ENCODE measurements at places on chromosomes 2 and 18.

GRCh38 chr2:129460299-129461198 is 518.9 kb upstream of the RAB6C start:
- DNase-seq: no peak

DNA sequence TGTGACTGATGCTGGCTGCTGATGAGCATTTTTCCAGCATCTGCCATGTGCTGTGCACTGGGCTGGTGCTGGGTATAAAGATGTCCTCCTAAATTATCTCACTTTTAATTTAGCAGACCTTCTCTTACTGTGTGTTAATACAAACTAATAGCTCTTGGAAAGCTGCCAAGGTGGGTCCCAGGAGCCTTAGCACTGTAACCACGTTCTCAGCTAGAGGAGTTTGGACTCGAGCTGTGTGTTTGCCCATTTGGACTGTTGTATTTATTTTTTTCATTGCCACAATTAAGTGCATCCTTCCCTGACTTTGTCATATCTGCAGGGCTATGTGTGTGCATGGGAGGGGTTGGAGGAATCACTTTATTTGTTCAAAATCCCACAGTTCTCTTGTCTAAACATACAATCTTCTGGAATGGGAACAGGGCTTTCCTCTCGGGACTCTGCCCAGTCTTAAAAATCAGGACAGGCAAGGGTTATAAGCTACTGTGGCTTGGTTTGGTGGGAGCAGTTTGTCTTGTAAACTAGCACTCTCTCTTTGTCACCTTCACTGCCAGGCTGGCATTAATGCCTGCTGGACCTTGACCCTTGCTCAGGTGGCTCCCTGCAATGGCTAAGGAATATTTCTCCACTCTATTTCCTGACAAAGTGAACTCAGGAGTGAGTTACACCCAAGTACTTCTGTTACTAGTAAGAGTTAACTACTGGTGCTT is 129.7 kb upstream of the MGAT5 start:
- peak; percentile 43 for DNase-seq

- no peak for DNase-seq
Observed at GRCh38 chr2:233156001-233156400, 95.5 kb upstream of the ATG16L1 start.

DNA sequence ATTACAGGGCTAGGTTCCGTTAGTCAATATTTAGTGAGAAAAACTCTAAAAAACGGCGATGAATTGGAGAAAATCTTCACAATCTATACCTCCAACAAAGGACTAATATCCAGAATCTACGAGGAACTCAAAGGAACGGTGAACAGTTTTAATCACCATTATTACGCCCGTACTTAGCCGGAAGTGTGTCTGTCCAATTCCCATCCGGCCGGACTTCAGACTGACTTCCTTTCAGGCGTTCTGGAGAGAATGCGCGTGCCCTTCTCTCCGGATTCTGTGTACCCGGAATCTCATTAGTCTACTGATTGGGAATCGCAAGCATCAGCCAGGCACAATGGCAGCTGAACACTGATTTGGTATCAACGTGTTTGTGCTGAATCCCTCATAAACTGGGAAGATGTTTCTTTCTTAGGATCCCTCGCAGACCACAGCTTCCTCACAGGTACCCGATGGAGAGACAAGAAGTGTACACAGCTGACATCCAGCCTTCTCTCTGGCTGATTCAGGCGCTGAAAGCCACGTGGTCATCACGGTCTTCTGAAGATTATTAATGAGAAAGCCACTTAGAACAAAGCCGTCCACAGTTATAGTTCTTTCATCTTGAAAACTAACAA is 239.9 kb downstream of the ZNF516 start:
- no peak for DNase-seq

DNA sequence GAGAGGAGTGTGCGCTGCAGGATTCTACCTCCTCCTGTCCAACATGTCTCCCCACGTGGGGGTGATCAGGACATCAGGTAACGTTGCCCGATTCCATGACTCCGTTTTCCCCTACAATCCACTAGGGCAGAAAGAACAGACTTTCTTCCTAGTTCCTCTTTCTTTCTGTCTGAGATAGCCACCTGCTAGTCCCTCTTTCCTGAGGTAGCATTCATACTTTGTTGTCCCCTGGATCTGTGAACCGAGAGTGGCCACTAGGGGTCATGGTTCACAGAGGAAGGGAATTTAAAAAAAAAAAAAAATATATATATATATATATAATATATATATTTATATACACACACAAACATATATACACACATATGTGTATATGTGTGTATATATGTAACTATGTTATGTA is 210.0 kb upstream of the ZNF521 start:
- no peak for DNase-seq

GRCh38 chr18:75854808-75855207 is 427.3 kb upstream of the SMIM21 start:
- no peak for DNase-seq

DNA sequence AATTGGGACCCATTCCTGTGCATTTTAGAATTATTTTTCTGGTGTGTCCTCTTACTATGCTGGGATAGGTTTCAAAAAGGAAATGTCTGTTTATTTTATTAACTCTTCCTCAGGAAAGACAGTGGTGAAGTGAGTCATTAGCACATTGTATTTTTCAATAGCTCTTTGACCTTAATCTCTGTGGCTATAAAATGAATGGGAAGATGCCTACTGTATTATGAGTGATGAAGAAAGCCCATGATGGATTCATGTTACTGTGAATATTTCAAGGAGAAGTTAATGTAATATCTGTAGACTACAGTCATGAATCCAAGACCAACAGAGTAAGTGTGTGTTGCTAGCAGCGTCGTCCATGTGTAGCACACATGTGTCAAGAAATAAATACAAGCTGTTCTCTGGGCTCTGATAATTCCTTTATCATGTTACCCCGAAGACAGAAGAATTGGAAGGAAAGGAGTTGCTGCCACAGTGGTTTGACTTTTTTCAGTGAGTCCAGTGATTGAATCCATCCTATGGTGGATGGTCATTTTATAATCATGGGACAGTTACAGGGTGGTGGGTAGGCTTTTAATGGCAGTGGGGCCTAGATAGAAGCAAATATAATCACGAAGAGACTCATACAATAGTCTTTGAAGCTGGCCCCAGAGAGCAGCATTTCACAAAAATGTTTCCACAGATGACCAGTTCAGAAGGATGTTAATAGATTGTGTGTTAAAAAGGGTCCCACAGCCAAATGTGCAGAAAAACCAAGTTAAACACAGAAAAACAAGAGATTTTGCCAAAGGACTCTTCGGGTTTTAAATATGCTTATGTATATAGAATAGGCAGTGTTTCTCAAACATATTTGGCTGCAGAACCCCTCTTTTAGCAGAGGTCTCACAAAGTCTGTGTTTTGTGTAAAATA is 239.7 kb upstream of the RASGRP3 start:
- no peak for DNase-seq

DNA sequence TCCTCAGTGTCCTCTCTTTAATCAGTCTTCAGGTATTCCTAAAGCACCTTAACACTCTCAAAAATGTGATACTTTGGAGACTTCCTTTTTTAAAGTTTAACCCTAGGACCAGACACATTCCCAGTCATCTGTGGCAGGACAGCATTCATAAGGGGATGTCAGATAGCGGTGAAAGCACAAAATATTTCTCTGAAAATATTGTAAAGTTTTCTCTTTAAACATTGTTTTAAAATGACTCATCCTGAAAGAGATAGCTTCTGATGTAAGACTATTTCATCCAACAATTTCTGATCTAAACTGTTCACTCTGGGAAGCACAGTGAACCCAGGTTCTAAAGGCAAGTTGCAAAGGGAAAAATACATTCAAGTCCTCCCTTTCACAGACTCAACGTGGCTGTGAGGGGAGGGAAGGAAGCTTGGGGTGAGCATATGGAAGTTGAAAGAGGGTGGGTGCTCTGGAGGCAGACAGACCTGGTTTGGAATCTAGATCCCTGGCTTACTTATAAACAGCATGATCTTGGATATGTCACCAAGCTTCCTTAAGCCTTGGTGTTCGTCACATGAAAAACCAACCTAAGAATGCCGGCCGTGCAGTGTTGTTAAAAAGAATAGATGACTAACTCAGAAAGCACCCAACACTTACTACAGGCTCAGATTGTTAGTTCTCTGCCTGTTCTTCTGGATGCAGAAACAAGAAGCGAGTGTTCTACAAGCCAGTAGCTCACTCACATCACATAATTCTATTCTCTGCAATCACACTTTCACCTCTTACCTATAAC is 12.1 kb downstream of the GALNT14 start:
- DNase-seq: no peak

- DNase-seq: no peak
Observed at GRCh38 chr2:199624958-199625357, 167.2 kb upstream of the SATB2 start.

GRCh38 chr18:12769644-12770440 is 67.0 kb downstream of the PSMG2 start:
- no peak for DNase-seq

DNA sequence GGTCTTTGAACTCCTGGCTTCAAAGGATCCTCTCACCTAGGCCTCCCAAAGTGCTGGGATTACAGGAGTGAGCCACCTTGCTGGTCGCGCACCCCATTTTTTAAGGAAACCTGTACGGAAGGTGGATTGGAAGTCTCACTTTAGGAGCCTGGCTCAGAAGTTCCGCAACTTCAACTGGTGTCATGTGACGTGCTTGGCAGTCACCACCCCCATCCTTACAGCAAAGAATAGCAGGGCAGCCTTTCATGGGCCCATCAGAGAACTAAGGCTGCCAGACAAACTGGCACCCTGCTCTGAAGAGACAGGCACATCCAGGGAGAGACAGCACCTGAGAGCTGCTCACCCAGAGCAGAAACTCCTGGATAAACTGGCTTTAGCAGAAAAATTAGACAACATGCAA is 3.3 kb upstream of the SLC66A2 start:
- no peak for DNase-seq

GRCh38 chr2:197207598-197207997 is 103.0 kb downstream of the ANKRD44 start:
- no peak for DNase-seq

DNA sequence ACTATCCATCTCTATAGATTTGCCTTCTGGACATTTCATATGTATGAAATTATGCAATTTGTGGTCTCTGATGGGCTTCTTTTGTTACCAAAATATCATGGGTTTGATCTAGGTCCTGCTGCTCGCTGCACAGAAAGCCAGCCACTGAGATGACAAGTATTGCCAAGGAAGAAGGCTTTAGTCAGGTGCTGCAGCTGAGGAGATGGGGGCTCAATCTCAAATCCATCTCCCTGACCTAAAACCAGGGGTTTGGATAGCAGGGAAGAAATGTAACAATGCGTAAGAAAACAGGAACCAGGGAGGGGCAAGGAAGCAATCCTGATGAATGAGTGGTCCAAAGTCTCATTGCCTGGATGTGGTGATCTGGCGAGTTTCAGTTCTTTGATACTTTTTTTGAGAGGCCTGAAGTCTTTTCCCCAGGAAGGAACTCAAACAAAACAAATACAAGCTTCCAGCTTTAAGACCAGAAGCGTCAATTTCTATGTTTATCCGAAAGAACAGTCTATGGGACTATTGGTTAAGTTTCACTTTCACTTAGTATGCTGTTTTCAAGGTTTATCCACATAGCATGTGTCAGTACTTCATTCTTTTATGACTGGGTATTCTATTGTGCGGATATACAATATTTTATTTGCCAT is 3.4 kb upstream of the CKAP2L start:
- no peak for DNase-seq

DNA sequence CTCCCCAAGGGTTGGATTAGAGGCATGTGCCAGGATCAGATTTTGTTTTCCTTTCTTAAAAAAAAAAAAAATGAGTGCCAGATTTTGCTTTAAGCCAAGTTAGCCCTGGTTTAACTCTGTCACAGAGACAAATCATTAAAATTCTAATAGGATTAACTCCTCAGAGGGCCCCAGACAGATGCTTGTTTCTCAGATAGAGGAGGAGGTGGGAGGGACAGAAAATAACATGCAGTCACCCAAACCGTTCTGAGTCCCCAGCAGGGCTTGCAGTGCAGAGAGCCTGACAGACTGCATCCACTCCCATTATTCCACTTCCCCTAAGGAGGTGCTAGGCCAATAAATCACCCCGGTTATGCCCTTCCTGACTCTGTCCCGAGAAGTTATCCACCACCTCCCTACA is 6.3 kb upstream of the PROKR1 start:
- DNase-seq: no peak

GRCh38 chr2:143608758-143609157 is 479.5 kb downstream of the ARHGAP15 start:
- DNase-seq: no peak

DNA sequence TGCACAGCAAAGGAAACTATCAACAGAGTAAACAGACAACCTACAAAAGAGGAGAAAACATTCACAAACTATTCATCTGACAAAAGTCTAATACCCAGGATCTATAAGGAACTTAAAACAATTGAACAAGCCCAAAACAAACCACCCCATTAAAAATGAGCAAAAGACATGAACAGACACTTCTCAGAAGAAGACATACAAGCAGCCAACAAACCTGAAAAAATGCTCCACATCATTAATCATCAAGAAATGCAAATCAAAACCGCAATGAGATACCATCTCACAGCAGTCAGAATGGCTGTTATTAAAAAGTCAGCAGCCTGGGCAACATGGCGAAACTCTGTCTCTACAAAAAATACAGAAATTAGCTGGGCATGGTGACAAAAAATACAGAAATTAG is 110.2 kb upstream of the LDLRAD4 start:
- no peak for DNase-seq

DNA sequence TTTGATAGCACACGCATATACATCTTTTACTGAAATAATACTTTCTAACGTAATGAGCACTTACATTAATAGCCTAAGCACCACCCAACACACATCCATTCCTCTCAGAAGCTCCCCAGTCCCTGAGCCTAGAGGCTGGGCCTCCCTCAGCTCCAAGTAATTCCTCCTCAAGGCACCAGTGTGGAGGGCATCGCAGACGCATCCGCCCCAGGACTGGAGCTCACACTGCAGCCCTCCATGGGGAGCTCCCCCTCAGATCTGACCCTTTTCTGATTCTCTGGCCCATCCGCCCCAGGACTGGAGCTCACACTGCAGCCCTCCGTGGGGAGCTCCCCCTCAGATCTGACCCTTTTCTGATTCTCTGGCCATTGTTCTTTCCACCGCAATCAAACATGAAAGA is 60.4 kb upstream of the SNTG2 start:
- DNase-seq: no peak

DNA sequence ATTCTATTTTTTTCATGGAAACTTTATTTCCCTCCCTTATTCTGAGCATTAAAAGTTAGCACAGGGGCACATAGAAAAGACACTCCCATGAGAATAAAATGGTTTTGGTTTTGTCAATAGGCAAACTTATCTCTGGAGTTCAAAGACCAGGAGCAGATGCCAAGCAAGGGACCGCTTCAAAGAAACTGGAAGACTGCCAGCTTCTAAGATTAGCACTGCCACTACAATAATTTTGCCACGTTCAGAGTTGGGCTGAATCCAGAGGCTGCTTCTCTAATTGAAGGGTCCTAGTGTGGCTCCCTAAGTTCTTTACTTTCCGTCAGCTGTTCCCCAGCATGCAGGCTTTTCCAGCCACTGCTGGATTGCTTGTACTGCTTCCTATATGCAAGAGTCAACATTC is 681.0 kb upstream of the GCFC2 start:
- DNase-seq: peak; percentile 24

GRCh38 chr2:152588998-152589397 is 128.3 kb downstream of the PRPF40A start:
- no peak for DNase-seq

GRCh38 chr2:26605999-26606846 is 34.9 kb downstream of the CIB4 start:
- DNase-seq: no peak

Data from NCI-H1092 (cell line).